Fibroblast of skin of scalp (primary cell): ENCODE measurements at places on chromosomes 3 and 15.

DNA sequence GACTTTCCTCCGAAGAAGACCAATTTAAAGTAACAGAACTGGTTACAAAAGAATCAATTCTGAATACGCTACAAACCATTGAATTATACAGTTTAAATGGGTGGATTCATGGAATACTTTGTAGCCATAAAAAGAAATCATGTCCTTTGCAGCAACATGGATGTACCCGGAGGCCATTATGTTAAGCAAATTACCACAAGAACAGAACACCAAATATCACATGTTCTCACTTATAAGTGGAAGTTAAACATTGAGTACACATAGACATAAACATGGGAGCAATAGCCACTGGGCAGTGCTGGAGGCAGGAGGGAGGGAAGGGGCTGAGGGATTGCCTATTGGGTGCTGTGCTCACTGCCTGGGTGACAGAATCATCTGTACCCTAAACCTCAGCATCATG lies 61.3 kb downstream of the EDEM1 start:
- DNase-seq = no peak

DNA sequence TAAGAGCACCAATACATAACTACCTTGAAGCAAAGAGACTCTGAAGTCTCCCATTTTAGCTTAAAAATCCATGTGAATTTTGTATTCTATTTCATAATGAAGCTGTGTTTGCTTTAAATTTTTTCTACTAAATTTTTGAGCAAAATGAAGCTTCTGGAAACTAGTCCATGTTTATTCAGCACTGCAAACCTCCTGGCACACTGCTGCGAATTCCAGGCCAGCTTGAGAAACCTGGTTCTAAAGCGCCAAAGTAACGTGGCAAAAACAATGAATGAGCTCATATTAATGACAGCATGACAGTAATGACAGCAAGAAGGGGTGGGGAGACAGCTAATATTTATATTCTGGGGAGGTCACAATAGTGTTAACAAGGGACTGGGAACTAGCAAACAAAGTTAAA lies 25.7 kb downstream of the CEP152 start:
- no peak for DNase-seq

DNA sequence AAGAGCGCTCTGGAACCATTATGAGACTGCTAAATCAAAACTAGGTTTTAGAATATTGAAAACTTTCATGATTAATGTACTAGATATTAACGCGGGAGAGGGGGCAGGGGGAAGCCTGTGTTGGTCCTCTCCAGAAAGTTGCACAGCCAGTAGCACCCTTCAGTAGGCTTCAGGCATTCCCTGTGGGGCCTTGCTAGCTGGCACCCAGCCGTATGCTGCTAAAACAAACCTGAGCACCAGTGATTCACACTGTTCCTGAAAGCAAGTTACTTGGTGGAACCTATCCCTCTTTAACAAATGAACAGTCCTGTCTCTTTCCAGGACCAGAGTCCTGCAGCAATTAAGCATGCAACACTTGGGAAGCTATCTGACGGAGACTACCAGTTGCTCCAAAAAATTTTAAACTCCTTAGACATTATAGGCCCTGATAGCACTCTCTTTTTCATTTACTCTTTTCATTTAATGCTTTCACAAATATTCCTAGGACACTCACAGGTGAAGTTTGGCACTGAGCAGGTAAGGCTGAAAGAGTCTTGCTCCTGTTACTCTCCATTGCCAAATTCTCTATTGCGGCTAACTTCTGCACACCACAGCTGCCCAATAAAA lies 1.2 kb upstream of the ATRIP start:
- DNase-seq = no peak

- no peak for DNase-seq
These were observed 33.9 kb upstream of the HHATL start for GRCh38 chr3:42736531-42736930.

DNA sequence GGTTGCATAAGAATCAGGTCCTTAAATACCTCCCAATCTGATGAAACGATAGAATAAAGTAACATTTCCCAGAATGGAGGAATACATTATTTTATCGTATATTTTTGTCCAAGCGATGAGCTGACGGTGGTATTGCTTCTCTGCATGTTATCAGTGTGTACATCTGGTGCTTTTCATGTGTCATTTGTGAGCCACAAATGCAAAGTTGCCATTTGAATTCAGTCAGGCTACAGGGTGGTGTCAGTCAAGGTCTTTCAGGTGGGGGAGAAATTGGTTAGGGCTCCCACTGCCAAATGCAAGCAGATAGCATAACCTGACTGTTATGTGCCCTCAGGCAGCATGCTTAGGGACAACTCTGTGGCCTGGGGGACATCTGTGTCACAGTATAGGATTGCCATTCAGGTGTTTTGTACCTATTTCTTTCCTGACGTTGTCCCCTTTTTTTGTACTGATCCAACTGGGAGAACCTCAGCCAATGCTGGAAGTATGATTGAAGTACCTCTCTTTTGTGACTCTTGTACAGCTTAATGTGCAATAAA lies 26.5 kb upstream of the TIMP4 start:
- DNase-seq = no peak
